ENCODE measurements at places on chromosomes 2 and 18.
A peak's percentile ranks its signal among the peaks of the same experiment; 100 is the strongest.

- DNase-seq, result no peak
Observed at GRCh38 chr18:59646963-59647307, 50.3 kb downstream of the CCBE1 start.

DNA sequence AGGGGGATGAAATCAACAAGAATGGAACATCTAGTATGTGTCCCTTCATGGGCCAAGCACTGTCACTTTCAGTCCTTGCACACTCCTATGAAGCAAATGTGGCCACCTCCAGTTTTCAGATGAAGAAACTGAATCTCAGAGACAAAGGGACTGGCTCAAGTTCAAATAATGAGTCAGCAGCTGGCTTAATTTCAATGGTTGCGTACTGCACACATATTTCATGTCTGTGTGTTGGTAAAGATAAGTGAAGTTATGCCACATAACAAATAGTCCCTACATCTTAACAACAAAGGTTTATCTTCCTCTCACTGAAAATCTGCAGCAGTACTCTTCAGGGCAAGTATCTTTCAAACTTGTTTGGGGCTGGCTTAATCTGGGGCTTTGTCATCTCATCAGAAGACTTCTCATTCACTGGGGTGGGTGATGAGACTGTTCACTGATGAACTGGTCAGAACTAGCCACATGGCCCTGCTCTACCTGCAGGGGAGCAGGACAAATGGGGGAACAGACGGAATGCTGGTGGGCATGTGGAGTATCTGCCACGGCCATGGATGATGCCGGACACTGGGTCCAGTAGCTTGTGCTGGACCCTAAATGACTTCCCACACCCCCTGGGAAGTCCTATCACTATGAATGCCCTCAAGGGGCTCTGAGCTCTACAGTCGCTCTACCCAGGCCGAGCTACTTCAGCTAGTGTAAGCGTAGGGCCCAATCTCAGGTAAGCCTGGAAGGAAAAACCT lies 263.2 kb downstream of the CYP26B1 start:
- DNase-seq, result no peak

DNA sequence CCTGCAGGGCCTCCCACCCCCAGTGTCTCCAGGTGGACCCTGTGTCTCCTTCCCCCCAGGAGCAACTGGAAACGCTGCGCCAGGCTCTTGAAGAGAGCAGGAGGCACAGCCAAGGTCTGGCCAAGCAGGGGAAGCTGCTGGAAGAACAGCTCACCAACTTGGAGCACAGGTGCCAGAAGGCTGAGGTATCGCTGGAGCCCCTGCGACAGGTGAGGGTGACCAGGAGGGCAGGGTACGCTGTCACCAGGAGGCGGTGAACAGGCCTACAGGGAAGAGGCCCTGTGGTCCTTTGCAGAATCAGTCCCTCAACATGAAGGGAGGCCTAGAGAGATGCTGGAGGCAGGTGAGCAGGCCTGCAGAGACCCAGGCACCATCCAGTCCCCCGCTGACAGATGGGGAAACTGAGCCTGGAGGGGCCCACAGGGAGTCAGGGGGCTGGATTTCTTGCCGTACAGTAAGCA lies 15.6 kb upstream of the SNED1 start:
- DNase-seq, result no peak

- no peak for DNase-seq
Observed at GRCh38 chr2:10661846-10662245, 27.9 kb downstream of the NOL10 start.

DNA sequence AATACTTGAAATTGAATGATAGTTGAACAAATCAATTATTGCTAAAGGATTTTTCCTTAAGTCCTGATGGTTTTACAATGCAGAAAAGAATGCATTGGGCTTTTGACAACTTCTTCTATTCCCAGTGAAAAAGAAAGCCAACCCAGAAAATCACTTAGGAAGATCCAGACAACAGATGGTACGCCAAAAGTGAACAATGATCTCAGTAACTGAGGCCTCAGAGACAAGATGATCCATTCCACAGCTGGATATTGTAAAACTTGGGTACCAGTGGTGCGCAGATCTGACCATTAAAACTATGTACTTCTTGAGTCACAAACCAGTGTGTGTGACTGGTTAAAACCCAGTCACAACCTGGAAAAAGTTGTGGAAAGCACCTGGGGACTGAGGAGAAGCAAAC lies 173.5 kb downstream of the ETAA1 start:
- DNase-seq, result no peak

DNA sequence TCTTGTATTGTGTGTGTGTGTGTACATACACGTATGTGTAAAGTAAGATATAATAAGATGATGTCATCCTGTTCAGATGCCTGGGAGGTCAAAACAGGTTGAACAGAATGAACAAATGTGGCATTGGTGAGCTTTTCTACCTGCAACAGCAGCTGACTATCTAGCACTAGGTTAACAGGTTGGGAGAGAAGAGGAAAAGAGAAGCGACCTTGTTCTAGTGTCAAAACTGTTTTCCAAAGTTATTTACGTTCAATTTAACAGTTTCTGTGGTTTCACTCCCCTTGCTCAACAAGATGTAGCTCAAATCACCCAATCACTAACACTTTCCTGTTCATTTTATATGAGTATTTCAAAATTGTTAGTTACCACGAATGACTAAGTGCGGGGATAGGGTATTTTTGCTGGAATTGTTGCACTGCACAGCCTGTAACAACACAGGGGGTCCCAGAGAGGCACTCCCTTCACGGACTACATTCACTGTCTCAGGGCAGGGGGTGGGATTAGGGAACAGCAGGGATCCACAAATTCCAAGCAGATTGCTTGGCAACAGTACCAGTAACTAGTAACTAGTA lies 67.5 kb upstream of the DTNB start:
- no peak for DNase-seq

GRCh38 chr18:76923485-76924085 lies 101.2 kb downstream of the ZNF236 start:
- DNase-seq, result no peak

DNA sequence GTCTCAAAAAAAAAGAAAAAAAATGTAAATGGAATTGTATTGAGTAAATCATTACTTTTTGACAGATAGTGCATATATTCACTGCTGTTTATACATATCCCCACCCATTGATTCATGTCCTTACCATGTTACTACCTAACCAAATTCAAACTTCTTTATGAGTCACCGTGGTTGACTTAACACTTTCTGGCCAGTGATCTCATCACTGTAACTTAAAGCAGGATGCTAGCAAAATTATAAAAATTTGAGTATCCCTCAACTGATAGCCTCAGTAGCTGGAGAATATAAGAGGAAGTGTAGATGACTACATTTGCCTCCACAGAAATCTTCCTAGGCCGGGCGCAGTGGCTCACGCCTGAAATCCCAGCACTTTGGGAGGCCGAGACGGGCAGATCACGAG lies 13.4 kb downstream of the CNOT9 start:
- no peak for DNase-seq

GRCh38 chr2:112821682-112822081 lies 14.9 kb downstream of the IL1B start:
- no peak for DNase-seq

GRCh38 chr2:74922592-74923227 lies 35.7 kb upstream of the POLE4 start:
- DNase-seq, result no peak

GRCh38 chr2:217398101-217398500 lies 538.2 kb upstream of the TNP1 start:
- no peak for DNase-seq

GRCh38 chr18:58754544-58755068 lies 83.3 kb downstream of the MALT1 start:
- no peak for DNase-seq

- no peak for DNase-seq
Observed at GRCh38 chr2:100990650-100991403, 11.3 kb upstream of the RPL31 start.

GRCh38 chr2:151943461-151943860 lies 115.2 kb upstream of the ARL5A start:
- no peak for DNase-seq

GRCh38 chr2:149422991-149423338 lies 92.6 kb downstream of the LYPD6 start:
- DNase-seq, result no peak

DNA sequence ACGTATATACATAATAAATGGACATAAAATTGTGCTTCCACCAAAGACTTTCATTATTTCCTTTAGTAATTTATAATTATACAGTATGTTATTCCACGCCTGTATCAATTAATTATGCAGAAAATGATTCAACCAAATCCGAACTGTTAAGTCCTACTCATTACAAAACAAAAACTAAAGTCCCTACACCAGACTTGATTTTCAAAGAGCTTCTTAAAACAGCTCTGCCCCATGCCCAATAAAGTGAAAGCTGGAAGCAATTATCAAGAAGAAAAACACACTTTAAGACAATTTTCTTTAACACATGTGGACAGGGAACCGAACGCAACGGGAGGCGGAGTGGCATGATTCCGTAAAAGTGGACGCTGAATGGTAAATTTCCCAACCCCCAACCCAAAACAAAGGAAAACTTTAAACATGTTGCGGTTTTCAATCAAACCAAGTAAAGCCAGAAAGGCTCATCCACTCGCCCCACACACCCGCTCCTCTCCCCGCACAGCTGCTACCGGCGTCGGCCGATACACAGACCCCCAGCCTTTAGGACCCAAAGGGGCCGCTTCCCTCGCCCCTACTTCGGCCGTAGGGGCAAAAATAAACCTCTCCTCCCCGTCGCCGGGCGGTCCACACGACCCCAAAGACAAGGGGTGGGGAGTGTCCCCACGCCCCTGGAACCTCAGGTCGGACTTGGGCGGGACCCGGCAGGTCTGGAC lies 705 bp downstream of the YES1 start:
- no peak for DNase-seq

DNA sequence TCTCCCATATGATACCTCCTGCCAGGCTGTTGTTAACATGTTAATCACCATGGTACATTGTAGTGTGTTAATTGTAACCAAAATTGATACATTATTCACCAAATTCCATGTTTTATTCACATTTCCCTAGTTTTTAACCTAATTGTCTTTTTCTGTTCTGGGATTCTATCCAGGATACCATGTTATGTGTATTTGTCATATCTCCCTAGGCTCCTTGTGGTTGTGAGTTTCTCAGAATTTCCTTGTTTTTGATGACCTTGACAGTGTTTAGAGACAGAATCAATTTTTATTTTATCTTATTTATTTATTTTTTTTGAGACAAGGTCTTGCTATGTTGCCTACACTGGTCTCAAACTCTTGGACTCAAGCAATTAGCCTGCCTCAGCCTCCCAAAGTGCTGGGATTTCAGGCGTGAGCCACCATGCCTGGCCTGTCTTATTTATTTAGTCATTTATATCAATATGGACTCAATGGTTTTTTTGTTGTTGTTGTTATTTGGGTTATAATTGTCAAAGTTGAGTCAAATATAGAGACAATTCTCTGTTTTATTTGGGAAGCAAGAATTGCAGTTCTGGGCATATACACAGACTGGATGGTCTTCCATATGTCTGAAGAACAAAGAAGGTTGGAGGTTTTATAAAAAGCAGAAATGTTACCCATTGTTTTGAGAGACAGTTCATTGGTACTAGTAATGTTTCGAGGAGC lies 42.6 kb downstream of the INPP4A start:
- no peak for DNase-seq

GRCh38 chr2:11949732-11950523 lies 203.5 kb downstream of the LPIN1 start:
- no peak for DNase-seq

DNA sequence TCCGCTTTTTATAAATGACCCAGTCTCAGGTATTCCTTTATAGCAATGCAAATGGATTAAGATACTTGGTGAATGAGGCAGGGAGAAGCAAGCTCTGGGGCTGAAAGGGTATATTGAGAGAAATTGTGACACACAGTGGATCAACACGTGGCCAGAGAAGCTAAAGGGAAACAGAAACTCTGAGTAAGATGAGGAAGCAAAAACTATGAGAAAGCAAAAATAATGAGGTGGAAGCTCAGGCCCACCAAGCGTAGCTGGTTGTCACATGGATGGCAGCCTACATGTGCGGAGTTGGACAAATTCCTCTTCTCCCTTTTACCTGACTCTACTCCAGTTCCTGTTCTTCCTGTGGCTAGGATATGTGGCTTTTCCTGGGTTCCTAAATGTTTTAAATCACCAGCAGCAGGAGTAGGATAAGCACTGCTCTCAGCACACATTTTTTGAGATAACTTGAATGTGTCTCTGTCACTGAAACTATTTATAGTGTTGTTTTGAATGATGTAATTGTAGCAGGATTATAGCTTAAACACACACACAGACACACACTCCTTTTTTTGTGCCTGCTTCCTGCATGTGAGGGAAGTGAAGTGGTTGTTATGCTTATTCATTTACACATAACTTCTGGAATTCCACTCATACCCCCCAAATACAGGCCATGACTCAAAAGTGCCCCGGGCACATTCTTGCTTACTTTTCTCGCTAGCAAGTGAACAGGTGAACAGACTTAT lies 30.1 kb upstream of the EPC2 start:
- no peak for DNase-seq

DNA sequence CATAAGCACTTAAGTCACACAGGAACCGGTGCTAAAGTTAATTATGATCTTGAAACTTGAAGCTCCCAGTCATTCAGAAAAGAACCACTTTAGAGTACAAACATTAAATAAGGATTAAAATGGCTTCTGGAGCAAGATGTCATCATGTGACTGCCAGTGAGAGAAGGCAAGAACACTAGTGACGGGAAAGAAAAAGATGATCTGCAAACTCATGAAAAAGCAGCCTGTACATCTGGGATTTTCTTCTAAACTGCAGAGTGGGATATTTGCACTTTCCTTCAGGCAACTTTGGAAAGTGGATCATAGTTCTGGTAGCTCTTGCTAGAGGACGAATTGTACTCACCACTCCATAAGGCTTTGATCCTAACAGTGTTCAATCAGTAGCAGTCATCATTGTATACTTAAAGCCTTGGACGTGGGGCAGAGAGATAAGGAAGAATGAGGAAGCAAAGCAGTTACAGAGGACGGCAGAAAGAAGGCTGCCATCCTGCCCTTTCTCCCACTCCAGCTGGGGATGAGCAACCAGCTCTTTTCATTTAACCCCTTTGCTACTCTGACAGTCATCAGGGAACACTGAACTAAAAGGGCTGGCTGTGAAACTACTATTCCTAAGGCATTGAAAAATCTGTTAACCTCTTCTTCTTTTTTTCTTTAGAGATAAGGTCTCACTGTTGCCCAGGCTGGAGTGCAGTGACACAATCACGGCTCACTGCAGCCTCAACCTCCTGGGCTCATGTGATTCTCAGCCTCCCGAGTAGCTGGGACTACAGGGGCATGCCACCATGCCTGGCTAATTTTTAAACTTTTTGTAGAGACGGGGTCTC lies 18.1 kb downstream of the ABHD3 start:
- no peak for DNase-seq

DNA sequence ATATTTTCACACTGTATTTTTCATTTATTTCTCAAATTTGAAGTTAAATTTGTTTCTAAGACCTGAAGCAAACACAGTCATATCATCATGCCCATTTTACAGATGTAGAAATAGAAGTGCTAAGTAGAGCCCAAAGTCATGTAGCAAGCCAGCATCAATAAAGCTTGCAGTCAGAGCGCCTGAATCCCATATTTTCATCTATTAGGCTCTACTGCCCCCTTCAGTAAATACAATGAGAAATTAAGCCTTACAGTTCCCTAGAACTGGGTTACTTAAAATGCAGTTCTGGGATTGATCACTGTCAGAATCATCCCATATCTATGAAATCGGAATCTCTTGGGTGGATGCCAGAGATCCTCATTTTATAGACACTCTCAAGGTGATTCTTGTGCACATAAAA lies 419.9 kb downstream of the TGIF1 start:
- no peak for DNase-seq

GRCh38 chr18:76528477-76529432 lies 33.7 kb upstream of the ZNF516 start:
- no peak for DNase-seq

- peak; percentile 37 for DNase-seq
Observed at GRCh38 chr18:47100212-47100831, 50.0 kb downstream of the HDHD2 start.
